ENCODE measurements at places on chromosomes 13 and 19.

DNA sequence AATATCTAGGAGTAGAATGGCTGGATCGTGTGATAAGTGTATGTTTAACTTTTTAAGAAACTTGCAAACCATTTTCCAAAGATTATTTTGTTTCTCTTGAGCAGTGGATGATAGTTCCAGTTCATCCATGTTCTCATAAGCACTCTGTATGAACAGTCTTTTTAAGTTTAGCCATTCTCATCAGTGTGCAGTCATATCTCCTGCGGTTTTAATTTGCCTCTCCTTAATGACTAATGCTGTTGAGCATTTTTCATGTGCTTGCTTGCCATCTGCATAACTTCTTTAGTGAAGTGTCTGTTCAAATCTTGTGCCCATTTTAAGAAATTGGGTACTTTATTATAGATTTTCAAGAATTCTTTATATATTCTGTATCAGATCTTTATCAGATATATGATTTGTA is 58.6 kb downstream of the WASF3 start:
- no peak for DNase-seq

DNA sequence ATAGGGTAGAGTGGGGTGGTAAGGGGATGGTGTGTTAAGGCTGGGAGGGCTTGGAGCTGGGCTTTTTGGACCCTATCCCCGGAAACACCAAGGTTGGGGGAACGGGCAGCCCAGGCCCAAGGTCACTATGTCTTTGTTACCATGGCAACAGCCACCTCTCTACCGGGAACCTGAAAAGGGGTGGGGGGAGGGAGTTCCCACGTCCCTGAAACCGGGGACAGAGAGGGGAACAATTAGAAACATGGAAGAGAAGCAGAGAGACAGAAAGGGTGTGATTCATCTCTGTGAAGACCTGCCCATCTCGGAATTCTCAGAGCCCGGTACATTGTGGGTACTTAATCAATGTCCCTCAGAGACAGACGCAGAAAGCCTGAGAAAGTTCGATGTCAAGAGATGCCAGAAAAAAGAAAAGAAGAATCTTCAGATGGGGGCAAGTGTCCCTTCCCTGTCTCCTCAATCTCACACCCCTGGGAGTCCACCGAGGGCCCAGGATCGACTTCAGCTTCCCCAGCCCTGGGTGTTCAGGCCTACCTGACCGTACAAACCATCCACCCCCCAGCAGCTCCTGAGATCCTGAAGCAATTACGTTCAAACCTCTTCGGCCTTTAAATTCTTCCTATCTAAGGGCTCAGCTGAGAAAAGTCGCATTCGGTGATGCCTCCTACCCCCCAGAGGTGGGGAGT is 6.8 kb upstream of the LRFN1 start:
- no peak for DNase-seq

DNA sequence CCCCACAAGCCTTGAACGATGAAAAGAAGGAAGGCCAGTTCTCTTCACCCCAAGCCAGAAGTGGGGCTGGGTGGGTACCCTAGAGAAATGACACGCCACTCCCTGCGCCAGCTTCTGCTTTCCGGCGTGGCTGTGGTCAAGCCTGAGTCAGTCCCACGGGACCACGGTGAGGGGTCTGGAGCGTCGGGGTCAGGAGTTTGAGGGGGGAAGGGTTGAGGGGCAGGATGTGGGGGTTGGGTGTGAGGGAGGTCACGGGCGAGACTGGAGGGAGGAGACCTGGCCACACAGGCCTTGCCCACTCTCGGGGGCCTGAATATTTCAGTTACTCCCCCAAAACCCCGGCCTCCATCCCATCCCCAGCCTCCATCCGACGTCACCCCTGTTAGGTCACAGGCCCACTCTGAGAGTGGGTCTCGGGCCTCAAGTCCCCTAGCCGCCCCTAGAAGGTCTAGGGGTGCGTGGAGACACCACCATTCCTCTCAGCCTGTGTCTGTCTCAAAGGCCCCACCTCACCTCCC is 500 bp upstream of the IFI30 start:
- no peak for DNase-seq

GRCh38 chr19:38004521-38005223 is 97.7 kb downstream of the SIPA1L3 start:
- no peak for DNase-seq

DNA sequence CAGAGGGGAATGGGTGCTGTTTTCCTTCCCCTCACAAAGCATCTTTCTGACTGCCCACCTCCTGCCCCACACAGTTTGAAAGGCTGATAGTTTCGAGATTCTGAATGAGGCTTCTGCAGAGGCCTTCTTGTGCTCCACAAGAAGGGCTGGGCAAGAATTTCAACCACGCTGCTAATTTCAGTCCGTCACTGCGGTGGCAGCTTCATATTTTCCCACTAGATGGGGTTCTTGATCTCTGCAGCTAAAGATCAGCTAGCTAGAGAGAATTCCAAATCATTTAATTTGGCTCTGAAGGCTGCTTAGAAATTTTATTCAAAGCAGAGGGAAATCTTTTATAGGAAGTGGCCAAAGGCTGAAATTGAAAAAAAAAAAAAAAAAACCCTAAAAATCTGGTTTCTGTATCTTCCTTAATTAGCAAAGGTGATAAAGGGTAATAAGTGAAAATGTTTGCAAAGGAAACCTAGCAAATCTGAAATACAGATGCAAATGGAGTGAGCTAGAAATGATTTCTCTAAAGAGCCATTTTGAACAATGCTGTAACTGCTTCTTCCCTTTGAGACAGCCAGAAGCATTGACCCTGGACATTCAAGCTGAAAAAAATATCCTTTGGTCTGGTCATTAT is 38.0 kb upstream of the C13orf42 start:
- DNase-seq = no peak

- no peak for DNase-seq
These were observed 139.2 kb downstream of the PCDH20 start for GRCh38 chr13:61276401-61276800.

DNA sequence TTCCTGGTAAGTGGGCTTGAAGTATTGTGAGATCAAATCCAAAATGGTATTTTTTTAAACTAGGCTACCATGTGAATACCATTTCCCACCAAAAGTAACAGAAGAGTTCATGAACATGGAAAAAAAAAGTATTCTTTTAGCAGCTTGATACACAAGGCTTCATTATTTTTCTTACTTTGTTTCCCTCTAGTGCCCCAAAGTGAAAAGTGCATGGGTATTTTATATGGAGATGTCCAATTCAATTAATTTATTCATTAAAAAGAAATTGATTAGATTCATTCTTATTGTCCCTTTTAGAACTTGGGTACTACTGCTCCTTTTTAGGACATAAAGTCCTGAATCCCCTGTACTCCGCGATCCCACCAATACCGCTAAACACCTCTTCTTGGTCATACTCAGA is 28.6 kb upstream of the SCEL start:
- no peak for DNase-seq

- DNase-seq = no peak
These were observed 54.8 kb downstream of the GATAD2A start for GRCh38 chr19:19460258-19460731.

DNA sequence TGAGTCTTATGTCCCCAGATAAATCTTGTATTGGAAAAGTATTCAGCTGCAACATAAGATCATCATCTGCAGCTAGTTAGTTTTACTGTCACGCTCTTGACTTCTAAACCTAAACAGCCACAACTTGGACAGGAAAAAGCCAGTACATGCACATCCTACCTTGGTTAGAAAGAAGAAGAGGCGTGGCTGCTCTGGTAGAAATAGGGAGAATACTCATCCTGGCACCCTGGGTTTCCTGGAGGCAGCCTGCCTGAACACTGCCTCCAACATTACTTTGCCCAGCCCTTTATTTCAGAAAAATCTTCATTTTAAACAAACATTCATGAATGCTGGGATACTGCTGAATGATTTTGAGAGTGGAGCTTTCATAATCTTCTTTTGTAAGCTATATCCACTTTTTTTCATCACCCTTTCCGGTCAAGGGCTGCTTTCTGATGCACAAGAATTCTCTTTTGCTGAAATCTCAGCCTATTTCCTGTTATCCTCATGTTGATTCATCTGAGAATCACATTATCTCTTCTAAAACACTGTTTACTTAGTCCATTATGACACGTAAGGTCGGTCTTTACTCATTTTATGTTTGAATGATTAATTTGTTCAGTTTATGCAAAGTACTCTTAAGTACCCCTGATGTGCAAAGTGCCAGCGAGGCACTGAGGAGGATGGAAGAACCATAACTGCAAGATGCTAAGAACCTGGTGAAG is 55.2 kb downstream of the STARD13 start:
- no peak for DNase-seq

DNA sequence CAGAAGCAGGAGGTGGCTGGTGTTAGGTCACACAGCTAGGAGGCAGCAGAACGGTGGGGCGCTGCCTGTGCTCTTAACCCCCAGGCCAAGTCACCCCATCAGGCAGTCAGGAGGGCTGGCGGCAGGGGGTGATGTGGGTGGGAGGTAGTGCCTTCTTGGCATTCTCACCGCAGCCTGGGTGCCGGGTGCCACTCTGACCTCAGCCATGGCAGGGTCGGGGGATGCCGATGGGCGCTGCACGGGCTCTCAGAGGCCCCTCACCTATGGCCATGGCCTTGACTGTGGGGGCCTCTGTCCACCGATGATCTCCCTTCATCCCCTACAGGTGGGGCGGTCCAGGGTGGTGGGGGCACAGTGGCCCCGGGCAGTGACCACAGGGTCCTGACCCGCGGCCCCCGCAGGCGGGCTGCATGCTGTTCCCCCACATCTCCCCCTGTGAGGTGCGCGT is 5.6 kb downstream of the PTOV1 start:
- DNase-seq = no peak

- DNase-seq = no peak
These were observed 24.7 kb downstream of the NFIX start for GRCh38 chr19:13020002-13020414.

- DNase-seq = no peak
These were observed 9.0 kb upstream of the MLLT1 start for GRCh38 chr19:6288737-6289136.

DNA sequence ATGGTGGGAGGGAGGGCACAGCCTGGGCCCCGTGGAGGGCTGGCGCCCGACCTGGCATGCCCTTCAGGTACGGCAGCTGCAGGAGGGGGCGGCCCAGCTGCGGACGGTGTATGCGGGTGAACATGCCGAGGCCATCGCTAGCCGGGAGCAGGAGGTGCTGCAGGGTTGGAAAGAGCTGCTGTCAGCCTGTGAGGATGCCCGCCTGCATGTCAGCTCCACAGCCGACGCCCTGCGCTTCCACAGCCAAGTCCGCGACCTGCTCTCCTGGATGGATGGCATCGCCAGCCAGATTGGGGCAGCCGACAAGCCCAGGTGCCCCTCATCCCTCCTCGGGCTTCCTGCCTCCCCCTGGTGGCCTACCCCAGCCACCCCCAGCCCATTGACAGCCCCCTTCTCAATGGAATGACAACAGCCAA is 16.6 kb upstream of the SHKBP1 start:
- no peak for DNase-seq

GRCh38 chr13:30991922-30992321 is 59.5 kb downstream of the TEX26 start:
- no peak for DNase-seq

DNA sequence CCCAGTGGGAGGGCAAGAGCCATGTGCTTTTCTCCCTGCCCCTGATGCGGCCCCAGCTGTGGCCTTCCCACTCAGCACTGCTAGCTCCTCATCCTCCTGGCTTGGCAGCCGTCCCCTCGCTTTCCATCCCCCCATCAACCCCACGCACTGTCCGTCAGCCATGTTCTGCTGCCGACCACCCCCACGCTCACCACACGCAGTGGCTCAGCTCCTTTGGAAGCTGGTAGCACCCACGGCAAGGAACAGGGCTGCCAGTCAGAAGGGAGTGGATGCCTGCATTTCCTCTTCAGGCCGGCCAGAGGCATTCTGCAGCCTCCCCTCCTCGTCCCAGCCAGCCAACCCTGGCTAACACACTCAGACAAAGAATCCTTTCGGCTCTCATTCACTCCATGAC is 6.3 kb downstream of the CALM3 start:
- no peak for DNase-seq

DNA sequence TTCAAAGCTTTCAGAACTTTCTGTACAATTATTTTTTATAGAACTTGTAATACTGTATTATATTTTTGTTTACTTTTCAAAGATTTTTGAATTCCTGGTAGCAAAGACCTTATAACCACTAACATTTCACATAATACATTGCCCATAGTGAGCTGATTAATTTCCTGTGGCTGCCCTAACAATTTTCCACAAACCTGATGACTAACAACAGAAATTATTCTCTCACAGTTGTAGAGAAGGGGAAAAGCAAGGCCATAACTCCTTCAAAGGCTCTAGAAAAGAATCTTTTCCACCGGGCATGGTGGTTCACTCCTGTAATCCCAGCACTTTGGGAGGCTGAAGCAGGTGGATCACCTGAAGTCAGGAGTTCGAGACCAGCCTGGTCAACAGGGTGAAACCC is 19.1 kb downstream of the KLF12 start:
- no peak for DNase-seq

GRCh38 chr13:73618275-73618865 is 515.8 kb downstream of the KLF12 start:
- DNase-seq = no peak

DNA sequence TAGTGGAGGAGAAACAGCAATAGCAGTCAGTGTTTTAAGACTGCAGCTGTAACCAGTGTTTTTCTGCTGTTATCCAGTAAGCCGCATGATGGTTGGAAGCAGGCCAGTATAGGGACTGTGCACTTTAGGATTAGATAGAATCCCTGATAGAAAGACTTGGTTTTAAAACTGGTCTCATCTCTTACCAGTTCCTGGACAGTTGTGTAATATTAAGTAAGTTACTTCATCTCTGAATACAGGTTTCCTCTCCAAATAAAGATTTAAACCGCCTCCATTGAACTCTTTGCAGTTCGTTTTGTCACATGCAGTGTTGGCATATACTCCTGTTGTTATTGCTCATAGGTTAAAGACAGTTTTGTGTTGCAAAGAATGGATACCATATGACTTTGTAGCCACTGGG is 25.6 kb downstream of the URI1 start:
- DNase-seq = no peak

DNA sequence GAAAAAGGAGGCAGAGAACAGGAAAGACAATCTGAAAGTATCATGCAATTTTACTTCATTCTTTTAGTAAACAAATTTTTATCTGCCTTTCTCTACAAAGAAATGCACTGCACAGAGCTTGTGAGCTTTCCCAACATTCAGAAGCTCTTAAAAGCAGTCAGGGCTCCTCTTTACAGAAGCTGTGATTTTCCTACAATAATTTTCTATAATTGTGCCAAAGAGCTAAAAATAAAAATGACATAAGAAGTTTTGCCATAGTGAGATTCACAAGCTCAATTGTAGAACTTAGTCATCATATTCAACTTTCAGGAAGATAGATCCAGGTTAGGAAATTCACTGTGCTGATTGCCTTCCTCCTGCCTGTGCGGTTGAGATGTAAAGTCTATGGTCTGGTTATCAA is 341.4 kb downstream of the PCDH9 start:
- DNase-seq = no peak
